Stimulated activated CD4-positive, alpha-beta T cell treated with anti-CD3 and anti-CD28 coated beads, Interleukin-4, amount 100 ng/mL, for 4 hours (primary cell): ENCODE measurements at places on chromosomes 5 and 9.

GRCh38 chr9:132708769-132709430 is 38.6 kb downstream of the GTF3C4 start:
- DNase-seq: no peak

- DNase-seq: no peak
Observed at GRCh38 chr5:40355846-40356245, 323.9 kb upstream of the PTGER4 start.

GRCh38 chr5:6822556-6823343 is 109.5 kb downstream of the TENT4A start:
- no peak for DNase-seq

GRCh38 chr5:31823472-31823871 is 184.5 kb downstream of the PDZD2 start:
- DNase-seq: no peak

GRCh38 chr5:57774439-57774838 is 291.8 kb upstream of the ACTBL2 start:
- DNase-seq: no peak

- no peak for DNase-seq
Observed at GRCh38 chr9:133869674-133870405, 122.3 kb downstream of the VAV2 start.

DNA sequence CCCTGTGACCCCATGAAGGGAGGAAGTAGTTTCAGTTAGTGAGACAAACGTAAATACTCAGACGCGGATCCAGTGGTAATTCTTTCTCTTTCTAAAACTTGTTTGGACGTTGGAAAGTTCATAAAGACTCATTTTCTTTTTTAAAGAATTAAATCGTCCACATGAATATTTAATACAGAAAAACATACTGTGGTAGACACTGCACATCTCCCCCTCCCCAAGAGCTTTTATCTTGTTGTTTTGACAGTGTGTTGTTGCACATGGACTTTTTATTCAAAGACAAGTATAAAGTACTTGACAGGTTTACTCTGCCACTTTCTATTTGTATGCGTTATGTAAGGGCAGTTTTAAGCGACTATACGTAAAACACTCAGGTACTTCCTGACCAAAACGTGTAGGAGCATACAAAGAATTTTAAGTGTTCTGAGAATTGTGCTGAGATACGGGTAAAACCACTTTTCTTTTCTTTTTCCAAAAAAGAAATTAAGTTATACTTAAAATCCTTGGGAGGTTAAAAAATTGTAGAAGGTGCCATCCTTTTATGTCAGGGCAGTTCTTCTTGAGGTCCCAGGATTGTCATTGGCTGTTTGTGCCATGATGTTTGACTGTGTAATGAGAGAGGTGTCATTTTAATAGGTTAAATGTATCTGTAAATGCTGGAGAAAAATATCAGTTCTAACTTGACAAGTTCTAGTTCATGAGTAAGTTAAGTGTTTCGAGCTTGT is 1.3 kb downstream of the NIPBL start:
- no peak for DNase-seq

DNA sequence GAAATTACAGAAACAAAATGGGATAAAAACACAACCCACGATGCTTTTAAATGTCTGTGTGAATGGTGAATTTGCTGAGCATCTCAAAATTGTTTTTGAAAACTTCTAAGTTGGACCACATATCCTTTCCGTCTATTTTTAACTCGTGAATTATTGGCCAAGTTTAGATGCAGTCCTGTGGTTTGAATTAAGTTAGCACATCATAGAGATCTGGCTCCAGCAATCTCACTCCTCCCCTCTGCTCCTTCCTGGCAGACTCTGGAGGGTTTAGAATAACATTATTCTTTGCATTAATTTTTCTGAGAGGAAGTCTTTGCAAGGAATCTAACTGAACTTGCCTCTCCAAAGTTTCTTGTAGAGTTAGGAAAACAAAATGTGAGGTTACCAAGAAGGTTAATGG is 14.5 kb upstream of the ANKRD55 start:
- no peak for DNase-seq

DNA sequence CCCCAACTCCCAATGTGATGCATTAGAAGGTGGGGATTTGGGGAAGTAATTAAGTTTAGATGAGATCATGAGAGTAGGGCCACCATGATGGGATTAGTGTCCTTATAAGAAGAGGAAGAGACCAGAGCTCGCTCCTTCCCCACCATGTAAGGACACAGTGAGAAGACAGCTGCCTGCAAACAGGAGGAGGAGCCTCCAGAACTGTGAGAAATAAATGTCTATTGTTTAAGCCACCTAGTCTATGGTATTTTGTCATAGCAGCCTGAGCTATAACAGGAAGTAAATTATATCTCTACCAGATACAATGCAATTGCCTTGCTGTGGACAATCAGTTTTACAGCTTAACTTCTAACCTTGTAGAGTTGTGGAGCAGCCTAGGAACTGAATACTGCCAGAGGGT is 58.0 kb downstream of the ANKRD33B start:
- DNase-seq: no peak

DNA sequence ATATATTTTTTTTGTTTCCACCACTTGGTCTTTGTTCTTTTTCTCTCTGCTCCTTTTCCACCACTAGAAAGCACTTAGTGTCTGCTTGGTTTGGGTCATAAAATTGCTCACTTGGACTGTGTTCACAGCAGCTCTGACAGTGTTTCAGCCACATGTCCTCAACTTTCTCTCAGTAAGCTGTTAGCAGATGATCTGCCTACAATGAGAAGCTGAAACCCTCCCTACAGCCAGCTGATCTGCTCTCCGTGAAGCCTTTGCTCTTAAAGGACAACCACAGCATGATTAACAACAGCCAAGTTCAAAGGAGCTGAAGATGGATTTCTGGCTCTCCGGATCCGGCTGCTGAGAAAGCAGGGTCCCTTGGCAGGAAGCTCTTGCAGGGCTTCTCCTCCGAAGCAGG is 31.6 kb downstream of the PRLR start:
- DNase-seq: no peak

DNA sequence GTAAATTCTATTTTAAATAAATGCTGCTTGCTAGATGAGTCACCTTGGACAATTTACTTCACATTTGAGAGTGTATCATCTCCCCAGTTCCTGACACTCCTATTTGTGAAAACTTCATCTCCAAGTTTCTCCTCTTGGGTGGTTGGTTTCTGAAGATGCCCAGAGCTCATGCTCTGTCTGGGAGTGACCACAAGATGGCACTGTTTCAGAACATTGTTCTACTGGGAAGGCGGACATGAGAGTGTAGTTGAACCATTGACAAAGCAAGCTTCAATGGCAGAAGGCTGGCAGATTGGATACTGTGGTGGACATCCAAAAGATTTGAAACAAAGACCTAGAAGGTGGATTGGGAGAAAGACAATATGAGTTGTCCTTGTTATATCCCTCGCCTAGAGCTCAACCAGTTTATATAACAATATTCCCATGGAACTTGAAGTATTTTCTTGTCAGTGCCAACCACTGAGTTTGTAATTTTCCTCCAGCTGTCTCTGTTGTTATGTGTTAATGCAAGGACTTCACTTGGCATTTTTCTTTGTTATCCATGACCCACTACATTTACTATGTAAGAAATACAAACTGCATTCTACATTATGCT is 234.3 kb upstream of the ANKH start:
- no peak for DNase-seq

DNA sequence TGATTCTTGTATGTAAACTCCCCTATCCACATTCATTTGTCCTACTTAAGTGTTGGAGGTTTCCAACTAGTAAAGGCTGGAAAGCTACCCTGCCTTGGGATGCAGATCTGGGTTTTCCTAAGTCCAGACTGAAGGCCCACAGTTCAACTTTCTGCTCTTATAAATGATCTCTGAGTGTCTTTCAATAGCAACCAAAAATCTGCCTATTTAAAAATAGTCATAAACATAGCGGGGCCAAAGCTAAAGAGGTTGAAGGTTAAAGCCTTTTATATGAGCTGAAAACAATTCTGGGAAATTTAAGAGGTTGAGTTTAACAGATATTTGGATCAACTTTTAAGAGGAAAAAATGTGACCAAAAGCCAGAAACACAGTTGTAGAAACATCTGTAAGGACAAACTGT is 87.2 kb downstream of the NTRK2 start:
- DNase-seq: no peak

DNA sequence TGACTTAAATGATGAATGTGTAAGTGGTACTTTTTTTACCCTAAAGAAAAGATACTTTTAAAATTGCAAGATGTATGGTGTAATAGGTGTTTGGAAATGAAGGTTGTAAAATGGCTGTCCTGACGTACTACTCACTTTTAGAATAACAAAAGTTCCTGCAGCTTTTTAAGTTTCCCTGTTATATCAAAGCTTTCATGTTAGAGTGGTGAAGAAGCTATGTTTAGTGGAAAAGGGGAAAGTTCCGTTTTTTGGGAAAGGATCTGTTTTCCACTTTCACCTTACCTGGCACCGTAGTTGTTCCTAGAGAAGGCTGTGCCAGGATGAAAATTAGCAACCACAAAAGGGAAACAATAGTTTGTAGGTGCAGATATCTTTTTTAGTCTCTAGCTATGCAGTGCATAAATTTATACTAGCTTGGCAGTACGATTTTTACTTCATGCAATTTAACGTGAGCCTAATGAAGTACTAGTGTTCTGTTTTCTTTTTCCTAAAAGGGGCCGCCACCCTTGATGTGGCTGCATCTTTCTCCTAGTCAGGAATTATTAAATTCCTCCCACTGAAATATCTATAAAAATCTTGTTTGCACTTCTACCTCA is 1.3 kb downstream of the TNPO1 start:
- no peak for DNase-seq

DNA sequence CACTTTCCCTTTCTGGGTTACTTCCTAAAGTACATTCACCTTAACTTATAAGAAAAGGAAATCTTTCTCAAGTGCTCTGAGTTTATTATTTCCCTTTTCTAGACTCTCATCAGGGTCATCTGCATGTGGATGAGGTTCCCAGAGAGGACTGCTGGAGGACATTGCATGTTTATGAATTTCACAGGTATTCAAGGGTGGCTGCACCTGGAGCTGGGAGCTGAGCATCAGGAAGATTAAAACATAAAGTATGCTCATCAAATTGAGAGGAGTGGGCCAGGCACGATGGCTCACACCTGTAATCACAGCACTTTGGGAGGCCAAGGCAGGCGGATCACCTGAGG is 34.7 kb upstream of the PLIN2 start:
- DNase-seq: no peak

GRCh38 chr5:117657541-117657940 is 1082.9 kb upstream of the SEMA6A start:
- no peak for DNase-seq

- DNase-seq: no peak
Observed at GRCh38 chr5:141825241-141825671, 53.0 kb downstream of the PCDH1 start.

DNA sequence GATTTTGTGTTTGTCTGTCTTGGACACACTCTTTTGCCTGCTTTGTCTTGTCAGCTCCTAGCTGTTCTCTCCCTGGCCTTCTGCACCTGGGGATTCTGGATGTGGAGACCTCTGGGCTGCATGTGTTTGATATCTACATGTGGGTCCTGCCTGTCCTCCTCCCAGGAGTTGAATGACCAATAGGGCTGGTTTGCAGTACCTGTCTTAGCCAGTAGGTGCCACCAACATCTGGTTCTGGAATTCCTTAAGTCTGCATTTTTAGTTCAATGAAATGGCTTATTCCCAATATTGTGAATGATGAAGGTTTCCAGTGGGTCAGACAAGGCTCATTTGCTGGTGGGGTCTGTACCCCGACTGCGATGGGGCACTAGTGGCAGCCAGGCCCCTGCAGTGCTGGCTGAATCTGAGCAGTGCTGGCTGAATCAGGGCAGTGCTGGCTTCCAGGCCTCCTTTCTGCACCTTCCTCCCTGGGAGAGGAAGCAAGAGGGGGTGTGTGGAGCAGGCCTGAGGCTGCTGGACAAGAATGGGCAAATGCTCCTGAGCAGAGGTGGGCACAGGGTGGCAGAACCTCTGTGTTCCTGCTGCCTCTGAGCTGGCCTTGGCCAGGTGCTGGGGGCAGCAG is 73.3 kb downstream of the RXRA start:
- no peak for DNase-seq

GRCh38 chr9:71353720-71354119 is 232.3 kb upstream of the TRPM3 start:
- no peak for DNase-seq

- no peak for DNase-seq
Observed at GRCh38 chr5:103461243-103461642, 101.3 kb downstream of the NUDT12 start.

GRCh38 chr5:146208916-146209522 is 5.6 kb downstream of the RBM27 start:
- no peak for DNase-seq

DNA sequence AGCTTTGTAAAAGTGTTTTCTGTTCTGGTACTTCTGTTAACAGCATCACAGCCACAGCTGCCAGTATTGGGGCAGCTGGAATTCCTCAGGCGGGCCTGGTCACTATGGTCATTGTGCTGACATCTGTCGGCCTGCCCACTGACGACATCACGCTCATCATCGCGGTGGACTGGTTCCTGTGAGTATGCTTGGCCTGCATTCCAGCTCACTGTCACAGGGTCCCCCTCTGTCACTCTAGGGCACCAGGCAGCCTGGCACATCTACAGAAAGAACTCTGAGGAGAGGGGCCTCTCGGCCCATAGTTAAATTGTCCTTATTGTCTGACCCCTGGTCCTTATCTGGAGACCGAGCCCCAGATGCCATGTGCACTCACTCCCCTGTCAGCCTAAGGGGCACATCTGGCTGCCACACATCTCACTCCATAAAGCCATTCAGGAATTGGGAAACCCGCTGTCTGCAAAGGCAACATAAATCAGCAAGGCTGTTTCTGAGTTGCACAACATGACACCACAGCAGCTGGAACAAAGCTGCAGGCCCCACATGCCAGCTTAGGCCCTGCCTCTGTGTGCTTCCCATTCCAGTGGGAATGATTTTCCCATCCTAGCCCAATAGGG is 77.5 kb downstream of the SLC1A3 start:
- no peak for DNase-seq

DNA sequence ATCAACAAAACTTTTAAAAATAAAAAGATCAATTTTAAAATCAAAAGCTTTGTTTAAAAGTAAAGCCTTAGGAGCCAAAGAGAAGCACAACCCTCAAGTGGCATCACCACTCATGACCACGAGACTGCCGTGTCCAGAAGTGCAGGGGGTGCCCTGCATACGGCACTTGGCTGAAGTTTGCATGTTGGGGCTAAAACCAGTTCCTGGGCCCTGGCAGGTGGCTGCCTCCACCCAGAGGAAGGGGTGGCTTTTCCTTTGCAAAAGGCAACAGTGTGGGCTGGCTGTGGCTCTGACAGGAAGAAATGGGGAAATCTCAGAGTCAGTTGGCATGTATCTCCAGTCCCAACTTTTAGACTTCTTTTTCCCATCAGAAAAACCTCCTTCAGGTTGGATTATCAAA is 15.3 kb downstream of the TRMO start:
- no peak for DNase-seq
